Activated naive CD8-positive, alpha-beta T cell treated with anti-CD3 and anti-CD28 coated beads, Interleukin-2, amount 50 U/mL, for 16 hours (primary cell): ENCODE measurements at places on chromosomes 6 and 20.

GRCh38 chr20:62367136-62367632 lies at the start of gene LAMA5:
LAMA5 (minus strand) TSS chr20:62367312; CDS start chr20:62367245, 67 bp downstream.
- DNase-seq: no peak

GRCh38 chr6:36853325-36853724 lies 14.1 kb upstream of the CPNE5 start:
- DNase-seq: no peak

- no peak for DNase-seq
These were observed 10.3 kb upstream of the RNF24 start for GRCh38 chr20:4025679-4026078.

- no peak for DNase-seq
These were observed 97.3 kb upstream of the NHSL1 start for GRCh38 chr6:138596591-138596990.

GRCh38 chr20:22403632-22404361 lies 180.6 kb downstream of the FOXA2 start:
- DNase-seq: no peak

DNA sequence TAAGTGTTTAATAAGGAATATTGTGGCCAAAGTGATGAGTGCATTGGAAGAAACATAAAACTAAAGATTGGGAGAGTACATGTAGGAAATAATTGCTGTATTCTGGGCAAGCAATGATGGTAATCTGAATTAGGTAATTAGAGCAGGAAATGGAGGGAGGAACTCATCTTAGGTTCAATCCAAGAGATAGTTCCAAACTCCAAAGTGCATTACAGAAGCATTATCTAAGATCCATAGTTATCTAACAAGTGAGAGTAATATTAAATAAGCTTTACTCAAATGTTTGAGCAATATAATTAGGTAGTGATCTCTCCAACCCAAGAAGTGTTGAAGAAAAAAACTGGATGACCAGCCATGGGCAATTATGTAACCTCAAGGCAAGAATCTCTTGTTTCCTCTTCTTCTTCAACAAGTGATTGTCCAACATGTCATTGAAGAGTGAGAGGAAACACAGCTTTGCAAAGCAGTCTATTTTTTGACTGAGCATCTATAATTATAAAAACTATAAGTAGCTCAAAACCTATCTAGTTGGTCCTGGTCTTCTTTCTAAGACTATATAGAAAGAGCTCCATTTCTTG lies 181.2 kb upstream of the TNFAIP3 start:
- no peak for DNase-seq

GRCh38 chr6:11535801-11536230 lies 1.7 kb upstream of the TMEM170B start:
- DNase-seq: no peak

DNA sequence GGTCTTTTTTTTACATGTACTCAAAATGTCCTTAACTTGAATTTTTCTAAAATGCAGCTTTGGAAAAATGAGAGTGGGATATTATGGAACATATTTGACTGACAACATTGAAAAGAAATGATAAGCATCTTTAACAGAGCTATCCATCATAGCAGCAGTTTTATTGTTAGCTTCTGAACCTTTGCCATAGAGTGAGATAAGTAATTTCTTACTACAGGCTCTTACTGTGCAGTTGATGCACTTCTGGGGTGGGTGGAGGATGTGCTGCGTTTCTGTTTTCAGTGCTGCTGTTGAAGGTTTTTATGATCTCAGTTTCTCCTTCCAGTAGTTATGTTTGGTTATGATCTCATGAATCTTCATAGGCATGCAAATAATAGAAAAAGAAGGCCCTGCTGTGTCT lies 267.0 kb downstream of the TMEM242 start:
- DNase-seq: peak; percentile 15

- no peak for DNase-seq
These were observed 310.4 kb downstream of the TFAP2B start for GRCh38 chr6:51129043-51129442.

DNA sequence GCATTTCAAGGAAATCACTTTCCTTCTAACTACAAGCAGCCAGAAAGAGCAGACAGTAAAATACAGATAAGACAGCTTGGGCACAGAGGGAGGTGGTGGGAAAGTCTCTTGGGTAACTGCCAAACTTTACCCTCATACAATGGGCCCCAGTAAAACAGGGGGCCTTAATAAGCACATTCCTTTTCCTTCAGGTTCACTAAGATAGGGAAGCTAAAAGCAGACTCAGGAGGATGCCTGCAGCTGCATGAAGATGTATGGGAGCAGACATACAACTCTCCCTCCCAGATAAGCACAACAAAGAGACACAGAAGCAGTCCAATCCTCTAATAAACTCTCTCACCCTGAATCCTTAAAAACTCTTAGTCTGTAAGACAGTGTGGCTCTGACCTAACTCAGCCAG lies 49.0 kb downstream of the SIM1 start:
- no peak for DNase-seq

GRCh38 chr6:124056407-124057334 lies 253.0 kb downstream of the NKAIN2 start:
- DNase-seq: no peak

DNA sequence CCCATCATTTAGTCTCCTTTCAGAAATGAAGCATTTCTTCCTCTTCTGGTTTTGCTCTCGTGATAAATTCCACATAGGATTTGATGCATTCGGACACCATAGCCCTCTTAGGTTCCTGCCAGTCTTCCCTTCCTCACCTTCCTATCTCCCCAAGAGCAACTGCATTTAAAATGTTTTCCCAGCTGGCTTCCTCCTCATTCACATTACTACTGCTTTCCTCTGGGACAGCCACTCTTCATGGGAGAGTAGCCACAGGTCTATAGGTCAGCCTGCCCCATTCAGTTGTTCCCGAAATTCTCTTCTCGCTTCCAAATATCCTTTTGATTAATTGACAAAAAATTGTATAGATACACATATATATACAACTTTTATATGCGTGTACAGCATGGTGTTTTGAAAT lies 214.2 kb upstream of the PDE10A start:
- DNase-seq: no peak

GRCh38 chr6:85412911-85413430 lies 36.9 kb upstream of the NT5E start:
- no peak for DNase-seq

GRCh38 chr6:27414996-27415395 lies 26.4 kb downstream of the ZNF391 start:
- no peak for DNase-seq

DNA sequence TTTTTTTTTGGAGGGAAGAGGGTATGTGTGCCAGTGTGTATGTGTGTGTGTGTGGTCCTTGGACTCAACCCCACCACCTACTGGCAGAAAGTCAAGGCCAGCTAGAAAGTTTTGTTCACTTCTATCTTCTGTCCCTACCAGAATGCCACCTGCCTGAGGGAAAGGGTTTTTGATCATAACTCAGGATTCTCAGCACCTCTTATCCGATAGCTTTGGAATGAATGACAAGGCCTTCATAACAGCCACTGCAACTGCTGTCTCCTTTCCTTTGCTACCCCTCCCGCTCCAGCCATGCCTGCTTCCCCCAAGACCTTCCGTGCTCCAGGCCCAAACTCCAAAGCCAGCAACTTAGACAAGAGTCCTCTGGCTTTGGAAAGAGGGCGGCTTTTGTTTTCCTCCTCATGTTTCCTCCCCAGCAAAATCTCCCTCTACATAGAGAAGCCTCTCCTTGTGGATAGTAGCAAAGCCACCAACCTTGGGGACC lies 18.7 kb downstream of the BTN3A1 start:
- DNase-seq: no peak

DNA sequence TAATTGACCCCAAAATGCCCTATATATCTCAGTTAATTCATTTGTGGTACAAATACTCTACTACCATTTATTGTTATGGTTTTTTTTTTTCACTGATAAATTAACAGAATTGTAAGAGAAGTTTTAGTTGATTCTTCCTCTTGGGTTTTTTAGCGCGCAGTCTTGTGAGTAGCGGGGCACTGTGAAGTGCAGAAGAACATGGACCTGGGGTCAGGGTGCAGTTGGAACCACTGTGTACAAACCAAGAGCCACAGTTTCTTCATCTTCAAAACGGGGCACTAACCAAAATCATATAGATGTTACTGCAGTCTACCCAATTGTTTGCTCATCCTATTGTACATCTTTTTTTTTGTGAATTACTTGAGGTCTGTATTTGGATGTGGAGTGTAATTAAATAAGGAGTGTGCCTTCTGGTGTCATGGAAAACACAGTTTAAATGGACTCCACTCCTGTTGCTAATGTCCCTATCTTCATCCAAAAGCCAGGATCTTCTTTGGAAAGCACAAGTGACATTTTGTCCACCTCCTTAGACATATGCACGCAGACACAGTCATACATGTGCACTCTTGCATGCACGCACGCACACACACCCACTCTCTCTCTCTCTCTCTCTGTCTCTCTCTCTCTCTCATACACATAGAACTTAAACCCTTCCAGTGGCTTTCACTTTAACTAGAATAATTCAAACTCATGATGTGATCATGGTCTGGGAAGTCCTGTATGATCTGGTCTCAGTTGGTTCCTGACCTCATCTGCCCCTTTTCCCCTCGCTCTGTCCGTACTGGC lies 51.5 kb downstream of the AFDN start:
- DNase-seq: no peak

DNA sequence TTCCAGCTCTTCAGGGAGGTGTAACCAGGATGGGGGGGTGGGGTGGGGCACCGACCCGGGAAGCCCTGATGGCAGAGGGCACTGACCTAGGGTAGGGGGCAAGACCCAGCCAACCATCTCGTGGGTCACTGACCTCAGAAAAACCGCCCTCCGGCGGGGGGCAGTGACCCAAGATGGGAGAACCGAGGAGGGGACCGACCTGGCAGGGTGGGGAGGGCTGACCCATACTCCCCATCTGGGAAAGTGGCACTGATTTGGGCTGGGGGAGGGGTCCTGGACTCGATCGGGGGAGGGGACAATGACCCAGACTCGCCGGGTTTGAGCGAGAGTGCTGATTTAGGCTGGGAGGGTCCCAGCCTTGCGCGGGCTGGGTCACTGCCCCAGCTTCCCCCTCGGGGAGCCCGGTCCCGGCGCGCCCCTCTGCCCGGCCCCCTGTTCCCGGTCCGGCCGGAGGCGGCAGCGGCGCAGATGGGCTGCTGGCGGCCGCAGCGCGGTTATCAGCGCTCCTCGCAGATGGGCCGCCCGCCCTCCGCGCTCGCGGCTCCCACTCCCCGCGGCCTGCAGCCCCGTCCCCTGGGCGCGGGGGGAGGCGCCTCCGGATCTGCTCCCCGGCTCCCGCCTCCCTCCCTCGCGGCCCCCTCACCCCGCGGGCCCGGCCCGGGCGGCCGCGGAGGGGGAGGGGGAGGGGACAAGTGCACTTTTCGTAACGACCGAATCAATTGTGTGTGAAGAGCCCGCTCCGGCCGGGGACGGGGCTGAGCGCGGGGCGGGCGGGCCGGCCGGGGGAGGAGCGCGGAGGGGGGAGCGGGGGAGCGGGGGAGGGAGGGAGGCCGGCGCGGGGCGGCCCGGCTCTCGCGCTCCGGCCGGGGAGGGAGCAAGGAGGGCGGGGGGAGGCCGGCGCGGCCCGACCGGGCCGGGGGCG lies 2.2 kb downstream of the NOL4L start:
- no peak for DNase-seq

GRCh38 chr6:26554447-26554696 lies 16.2 kb downstream of the HMGN4 start:
- no peak for DNase-seq

DNA sequence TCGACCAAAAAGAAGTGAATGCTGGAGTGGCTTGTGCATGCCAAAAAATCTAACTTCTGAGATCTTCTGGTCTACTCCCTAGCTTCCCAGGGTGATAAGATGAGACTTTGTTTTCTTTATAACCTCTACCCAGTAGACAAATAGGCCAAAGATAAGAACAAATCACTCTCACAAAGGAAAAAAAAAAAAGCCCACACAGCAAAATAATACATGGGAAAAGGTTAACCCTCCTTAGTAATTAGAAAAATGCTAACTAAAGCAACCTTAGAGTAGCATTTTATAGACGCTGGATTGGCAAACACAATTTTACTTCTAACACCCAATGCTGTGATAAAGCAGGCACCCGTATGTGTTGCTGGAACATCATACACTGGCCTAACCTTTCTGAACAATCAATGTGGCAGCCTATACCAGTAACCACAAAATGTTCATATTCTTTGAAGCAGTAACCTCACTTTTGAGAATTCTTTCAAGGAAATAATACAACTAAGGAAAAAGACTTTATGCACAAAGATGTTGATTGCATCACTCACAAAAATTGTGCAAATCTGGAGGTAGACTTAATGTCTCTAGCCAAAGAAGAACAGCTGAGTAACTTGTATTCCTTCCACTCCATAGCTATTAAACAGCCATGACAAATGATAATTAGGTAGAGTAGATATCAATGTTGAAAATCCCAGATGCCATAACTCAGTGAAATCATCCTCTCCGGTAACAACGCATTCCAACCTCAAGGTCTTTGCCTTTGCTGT lies 116.3 kb upstream of the QKI start:
- DNase-seq: no peak

DNA sequence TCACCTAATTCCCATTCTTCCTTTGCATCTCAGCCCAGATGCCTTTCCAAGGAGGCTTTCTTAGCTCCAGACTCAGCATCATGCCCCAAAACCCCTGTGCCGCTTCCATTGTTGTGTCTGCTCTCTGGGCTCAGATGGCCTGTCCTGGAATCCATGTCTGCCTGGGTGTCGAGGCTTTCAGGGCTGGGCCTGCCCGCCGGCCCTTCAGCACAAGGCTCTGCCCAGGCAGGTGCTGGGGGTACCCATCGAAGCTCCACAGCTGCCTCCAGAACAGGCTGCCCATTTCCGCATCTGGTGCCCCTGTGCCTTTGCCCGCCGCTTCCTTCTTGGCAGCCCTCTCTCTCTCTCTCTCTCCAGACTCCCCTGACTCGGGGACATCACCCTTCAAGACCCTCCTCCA lies 1.2 kb downstream of the CPXM1 start:
- no peak for DNase-seq

- no peak for DNase-seq
These were observed 20.7 kb downstream of the FOXO3 start for GRCh38 chr6:108581237-108581931.

- no peak for DNase-seq
These were observed 135.0 kb downstream of the FOXA2 start for GRCh38 chr20:22449188-22449973.

GRCh38 chr6:144284783-144285547 lies at the start of gene UTRN:
UTRN (plus strand) TSS chr6:144285335; CDS start chr6:144291829, 6,494 bp downstream.
- no peak for DNase-seq

GRCh38 chr6:89840538-89840937 lies 10.9 kb downstream of the CASP8AP2 start:
- no peak for DNase-seq

GRCh38 chr6:142551274-142551811 lies 249.5 kb downstream of the ADGRG6 start:
- peak; percentile 7 for DNase-seq

DNA sequence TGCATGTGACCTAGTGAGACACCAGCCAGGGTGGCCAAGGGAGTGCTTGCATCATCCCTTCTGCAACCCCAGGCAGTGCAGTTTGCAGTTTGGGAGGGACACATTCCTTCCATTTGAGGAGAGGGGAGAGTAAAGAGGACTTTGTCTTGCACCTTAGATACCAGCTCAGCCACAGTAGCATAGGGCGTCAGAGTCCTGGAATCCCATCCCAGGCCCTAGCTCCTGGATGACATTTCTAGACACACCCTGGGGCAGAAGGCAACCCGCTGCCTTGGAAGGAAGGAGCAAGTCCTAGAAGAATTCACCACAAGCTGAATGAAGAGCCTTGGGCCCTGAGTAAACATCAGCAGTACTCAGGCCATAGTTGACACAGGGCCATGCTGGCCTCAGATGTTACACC lies 680.4 kb upstream of the IMPG1 start:
- DNase-seq: no peak
